ENCODE measurements at places on chromosomes 13 and 19.

DNA sequence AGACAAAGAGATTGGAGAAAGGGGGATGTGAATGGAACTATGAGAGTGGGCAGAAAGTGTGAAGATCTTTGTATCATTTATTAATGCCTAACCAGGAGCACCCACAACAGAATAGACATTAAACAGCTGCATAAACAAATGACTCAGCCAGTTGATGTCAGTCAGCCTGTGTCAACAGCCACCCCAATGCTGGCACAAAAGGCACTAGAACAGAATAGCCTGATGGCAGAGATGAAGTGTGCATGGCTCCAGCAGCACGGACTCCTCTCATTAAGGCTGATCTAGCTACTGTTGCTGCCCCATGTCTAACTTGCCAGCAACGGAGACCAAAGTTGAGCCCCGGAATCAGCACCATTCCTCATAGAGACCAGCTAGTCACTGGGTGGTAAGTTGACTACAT lies 7.8 kb downstream of the CPB2 start:
- DNase-seq = peak; percentile 15

GRCh38 chr13:27774169-27774568 lies 18.1 kb upstream of the GSX1 start:
- no peak for DNase-seq

- DNase-seq = no peak
These were observed 103.9 kb upstream of the DIAPH3 start for GRCh38 chr13:60267498-60268202.

- DNase-seq = no peak
These were observed 110.3 kb upstream of the VSTM2B start for GRCh38 chr19:29415507-29415906.

- no peak for DNase-seq
These were observed 219.9 kb downstream of the RFC3 start for GRCh38 chr13:34037636-34038540.

DNA sequence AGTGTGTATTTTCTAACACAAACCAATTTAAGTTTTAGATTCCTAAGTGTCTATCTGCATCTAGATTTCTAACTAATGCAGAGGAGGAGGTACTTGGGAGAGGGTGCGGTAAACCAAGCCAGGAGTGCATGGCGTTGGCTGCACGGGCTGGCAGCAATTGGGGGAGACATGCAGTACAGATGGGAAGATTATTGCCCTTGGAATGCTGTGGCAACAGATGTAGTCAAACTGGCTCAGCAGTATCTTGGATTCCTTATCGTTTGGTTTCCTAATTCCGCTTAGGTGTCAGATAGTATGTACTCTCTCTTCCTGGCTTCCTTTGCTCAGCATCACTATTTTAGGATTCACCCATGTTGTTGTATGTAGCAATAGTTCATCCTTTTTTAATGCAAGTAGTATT lies 29.4 kb upstream of the STK24 start:
- no peak for DNase-seq

- no peak for DNase-seq
These were observed 49.5 kb downstream of the RFX2 start for GRCh38 chr19:6060600-6061375.

DNA sequence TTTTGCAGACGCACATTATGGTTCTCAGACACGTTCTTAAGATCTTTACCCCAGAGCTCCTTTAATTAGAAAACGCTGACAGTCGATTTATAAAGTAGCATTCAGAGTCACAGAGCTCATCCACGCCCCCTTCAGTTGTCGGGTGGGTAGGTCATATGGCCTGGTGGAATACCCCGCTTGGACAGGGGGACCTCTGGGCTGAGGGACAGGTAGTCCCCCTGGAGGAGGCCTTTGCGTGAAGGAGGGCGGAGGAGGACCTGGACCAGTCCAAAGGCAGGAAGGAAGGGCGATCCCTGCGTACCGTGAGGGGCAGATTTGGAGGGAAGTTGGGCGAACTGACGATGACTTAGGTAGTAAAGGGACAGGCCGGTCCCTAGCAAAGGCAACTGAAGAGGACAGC lies 20.5 kb downstream of the VASP start:
- DNase-seq = no peak

DNA sequence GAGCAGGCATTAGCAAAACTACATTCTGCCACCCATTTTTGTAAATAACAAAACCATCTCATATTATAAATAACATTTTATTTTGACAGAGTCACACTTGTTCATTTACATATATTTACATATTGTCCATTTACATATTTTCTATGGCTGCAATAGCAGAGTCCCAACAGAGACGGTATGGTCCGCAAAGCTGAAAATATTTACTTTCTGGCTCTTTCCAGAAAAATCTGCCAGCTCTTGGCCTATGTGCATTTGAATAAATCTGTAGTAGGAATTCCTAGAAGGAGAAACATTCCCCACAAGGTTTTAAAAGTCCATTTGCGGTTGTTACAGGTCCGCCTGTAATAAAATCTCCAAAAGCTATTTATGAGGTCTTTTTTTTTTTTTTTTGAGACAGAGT lies 5.7 kb upstream of the TSPAN16 start:
- DNase-seq = no peak

DNA sequence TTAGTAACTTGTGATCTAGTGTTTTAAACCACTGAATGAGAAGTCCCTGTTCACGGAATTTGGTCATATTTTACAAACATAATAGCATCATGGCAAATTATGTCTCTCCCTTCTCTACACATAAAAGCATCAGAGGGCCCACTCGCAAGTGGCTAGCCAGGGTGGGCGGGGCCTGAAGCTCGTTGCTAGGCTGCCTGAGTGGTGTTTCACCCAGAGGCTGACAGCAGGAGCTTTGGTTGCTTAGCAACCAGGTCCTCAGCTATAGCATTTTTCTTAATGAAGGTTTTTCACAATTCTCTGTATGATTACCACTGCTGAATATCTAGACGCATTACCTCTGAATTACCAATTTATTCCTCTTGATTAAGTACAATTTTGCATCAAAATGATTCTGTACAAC lies 126.5 kb downstream of the NALCN start:
- DNase-seq = no peak

- no peak for DNase-seq
These were observed 6.6 kb downstream of the SLITRK5 start for GRCh38 chr13:87677496-87678371.

- no peak for DNase-seq
These were observed 29.3 kb downstream of the STARD13 start for GRCh38 chr13:33256148-33256840.

DNA sequence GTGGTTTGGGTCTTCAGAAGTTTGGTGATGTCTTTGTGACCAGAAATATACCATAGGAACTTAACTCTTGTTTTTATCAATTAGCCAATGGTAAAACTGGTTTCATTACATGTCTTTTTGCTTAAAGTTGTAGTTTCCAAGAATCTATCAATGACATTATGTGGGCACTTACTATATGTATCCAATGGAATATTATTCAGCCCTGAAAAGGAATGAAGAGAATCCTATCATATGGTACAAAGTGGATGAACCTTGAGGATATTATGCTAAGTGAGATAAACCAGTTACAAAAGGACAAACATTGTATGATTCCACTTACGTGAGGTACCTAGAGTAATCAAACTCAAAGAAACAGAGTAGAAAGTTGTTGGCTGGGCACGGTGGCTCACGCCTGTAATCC lies 26.4 kb downstream of the RCBTB1 start:
- DNase-seq = no peak

DNA sequence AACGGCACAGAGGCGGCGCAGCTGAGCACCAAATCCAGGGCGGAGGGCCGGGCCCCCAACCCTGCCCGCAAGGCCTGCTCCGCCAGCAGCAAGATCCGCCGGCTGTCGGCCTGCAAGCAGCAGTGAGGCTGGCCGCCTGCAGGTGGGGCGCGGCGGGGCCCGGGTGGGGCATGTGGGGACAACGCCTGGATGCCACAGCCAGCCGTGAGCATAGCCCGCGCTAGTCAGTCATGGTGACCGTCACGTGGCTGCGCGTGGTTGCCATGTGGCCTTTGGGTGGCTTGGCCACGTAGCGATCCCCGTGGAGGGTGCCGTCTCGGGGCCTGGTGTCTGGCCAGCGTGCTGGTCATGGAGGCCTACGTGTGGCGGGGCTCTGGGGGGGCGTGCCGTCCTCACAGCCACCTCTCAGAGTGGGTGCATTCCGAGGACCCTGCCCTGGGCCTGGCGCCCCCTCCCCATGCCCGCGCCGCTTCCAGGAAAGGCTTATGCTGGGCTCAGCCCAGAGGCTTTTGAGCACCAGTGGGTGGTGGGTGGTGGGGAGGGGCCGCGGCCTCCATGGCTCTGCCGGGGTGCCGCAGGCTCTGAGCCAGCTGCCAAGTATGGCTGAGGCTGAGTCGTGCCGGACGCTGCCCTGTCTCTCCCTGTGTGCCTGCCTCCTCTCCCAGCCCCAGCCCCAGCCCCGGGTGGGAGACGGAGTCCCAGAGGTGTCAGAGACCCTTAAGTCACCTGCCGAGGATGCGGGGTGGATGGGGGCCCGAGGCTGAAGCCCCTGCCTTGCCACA lies 11.1 kb downstream of the CBARP start:
- no peak for DNase-seq

DNA sequence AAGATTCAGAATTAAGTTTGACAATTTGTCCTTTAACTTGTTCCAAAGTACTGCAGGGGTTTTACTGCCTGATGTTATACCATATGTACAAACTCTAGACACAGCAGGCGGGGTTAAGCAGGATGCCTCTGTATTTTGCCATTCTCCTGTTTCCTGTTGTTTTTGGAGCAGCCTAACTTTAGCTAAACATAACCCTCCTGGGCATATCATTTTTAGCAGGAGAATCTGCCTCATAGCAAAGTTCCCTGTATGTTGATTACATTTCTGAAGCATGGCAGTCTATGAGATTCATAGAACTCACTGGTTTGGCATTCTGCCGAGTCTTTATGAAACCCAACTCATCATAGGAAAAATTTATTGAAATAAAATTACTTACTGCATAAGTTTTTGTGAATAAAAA lies 5.2 kb downstream of the LHFPL6 start:
- no peak for DNase-seq

GRCh38 chr13:21481359-21481758 lies 22.3 kb upstream of the ZDHHC20 start:
- no peak for DNase-seq

GRCh38 chr19:28609091-28609755 lies 603.7 kb downstream of the UQCRFS1 start:
- no peak for DNase-seq

- no peak for DNase-seq
These were observed 11.0 kb downstream of the PLEKHG2 start for GRCh38 chr19:39423258-39424086.

DNA sequence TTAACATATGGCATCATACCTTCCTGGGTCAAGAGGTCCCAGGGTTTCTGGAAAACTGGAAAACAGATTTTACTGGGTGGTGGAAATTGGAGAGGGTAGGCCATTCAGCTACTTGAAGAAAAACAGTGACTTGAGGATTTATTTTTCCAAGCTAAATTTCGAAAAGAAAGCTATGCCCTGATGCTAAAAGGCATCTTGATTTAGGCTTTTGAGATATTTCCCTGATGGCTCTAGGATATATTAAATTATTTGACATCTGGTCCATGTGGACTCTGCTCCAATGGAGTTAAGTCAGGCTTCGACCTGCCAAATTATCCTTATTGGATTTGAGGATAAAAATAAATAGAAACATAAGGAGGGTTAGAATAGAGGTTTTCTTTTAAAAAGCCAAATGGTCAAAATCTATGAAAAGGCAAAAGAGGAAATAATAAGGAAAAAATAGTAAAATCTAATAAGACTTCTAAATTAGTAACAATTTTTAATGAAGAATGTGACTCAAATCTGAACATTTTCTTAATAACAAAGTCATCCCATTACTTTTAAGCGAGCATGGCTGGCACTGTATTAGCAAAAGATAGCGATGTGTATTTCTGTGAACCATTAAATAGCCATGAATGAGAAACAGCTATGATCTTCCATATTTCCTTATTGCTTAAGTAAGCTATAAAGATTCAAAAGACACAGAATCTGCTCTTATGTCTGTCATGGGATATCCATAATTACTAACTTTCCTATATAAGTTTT lies 190.0 kb upstream of the MIR17HG start:
- no peak for DNase-seq

DNA sequence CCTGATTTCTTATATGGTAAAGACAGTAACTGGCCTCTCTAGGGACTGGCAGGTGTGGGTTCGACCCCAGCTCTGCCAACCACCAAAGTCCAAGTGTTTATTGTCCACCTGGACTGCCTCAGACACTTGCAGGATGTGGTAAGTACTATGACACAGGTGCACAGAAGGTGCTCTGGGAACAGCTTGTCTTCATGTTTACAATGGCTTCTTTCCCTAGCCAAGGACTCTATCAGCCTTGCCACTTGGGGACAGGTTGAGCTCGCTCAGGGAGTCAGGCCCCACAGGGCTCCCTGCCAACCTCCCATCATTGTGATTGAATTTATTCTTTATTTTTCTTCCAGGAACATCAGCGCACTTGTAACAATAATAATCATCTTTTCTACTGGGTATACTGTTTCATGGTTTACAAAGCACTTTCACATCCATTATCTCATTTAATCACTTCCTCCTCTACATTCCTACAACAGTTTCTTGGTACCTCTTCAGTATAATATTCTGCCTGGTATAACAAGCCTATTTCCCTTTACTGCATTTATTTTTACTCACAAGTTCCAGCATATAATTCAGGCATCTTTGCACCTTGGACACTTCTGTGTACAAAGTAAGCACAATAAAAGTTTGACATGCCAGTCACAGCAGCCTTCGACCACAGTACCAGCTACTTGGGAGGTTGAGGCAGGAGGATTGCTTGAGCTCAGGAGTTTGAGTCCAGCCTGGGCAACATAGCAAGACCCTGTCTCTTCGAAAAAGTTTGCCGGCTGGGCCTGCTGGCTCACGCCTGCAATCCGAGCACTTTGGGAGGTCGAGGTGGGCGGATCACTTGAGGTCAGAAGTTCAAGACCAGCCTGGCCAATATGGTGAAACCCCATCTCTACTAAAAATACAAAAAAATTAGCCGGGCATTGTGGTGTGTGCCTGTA lies 24.2 kb upstream of the GATAD2A start:
- DNase-seq = peak; percentile 72

DNA sequence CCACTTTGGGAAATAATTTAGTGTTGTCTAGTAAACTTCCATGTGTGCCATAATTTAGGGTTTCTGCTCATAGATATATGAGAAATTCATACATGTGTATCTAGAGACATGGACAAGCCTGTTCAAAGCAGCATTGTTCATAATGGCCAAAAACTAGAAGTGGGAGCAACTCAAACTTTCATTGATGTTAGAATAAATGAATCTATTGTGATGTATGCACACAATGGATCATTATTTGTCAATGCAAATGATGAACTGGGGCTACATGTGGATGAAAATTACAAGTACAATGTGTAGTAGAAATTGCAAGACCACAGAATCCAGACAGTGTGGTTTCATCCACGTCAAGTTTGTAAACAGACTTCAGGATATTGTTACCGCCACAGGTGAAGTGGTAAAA lies 284.7 kb downstream of the SLC7A1 start:
- DNase-seq = no peak

DNA sequence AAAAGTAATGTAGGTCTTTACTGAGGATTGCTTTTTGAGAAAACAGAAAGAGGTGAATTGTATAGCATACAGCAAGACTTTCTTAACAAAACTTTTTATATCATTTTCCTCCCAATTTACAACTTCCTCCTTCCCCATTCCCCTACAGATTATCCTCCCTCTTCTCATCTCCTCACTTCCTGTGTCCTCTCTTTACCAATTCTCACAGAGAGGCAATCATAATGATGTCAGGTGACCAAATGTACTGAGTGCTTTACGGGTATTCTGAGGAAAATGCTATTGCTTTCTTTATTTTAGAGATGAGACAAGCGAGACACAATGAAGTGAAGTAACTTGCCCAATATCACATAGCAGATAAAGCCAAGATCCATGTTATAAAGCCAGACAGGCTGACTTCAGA lies 1.7 kb upstream of the MTMR6 start:
- no peak for DNase-seq

Measured in LNCaP clone FGC (cell line).